ENCODE measurements at places on chromosomes 5 and 9. TPM values are rescaled to one million over a fixed set of nuclear protein-coding genes. Genes with fewer than 3 reads are reported as not detected.

- DNase-seq = no peak
Observed at GRCh38 chr9:137460363-137461315, 1.5 kb upstream of the NSMF start.

PTPN3 gene
- 26.8 TPM for polyA plus RNA-seq

DNA sequence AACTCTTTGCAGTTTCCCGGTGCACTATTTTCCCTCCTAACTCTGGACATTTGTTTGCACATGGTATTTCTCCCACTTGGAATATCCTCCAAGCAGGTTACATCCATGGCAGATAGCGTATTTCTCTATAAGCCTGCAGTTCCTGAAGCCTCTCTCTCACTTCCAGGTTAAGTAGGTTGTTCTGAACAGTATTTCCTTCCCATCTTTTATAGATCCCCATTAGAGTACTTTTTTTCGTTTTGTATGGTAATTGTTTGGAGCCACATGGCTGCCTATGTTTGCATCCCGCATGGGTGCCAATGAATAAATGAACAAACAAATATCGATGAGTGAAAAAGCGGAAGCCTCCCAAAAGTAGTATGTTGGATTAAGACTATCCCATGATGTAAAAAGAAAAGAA is 113.4 kb upstream of the IQGAP2 start:
- no peak for DNase-seq

GRCh38 chr5:76065258-76065657 is 17.9 kb upstream of the SV2C start:
- no peak for DNase-seq

GRCh38 chr5:157761690-157762621 is 18.4 kb downstream of the LSM11 start:
- no peak for DNase-seq

DNA sequence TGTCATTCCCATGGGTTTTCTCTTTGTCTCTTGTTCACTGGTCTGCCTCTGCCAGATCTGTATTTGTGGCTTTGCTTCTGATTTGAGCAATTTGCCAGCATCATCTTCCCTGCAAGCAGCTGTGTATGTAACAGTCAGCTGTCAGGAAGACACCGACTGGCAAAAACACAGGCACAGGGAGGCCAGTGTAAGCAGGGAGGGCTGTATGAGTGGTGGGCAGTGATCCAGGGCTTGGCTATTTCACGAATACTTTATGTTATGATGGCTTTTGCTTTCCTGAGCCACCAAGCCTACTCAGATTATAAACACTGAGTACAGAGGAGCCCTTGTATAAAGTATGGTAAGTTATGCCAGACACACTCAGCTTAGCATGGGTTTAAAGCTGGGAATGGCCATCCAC is 11.6 kb downstream of the BNIP1 start:
- no peak for DNase-seq

ISOC1 gene
- 37.1 TPM for polyA plus RNA-seq

ATP10B gene
- polyA plus RNA-seq = not detected

- DNase-seq = no peak
Observed at GRCh38 chr5:147912011-147912410, 5.7 kb upstream of the C5orf46 start.

GRCh38 chr5:158026304-158027031 is 167.5 kb upstream of the CLINT1 start:
- no peak for DNase-seq

- no peak for DNase-seq
Observed at GRCh38 chr5:57915536-57915935, 432.9 kb upstream of the ACTBL2 start.

IGFBPL1 gene
- not detected for polyA plus RNA-seq

IL4 gene
- not detected for polyA plus RNA-seq

DNA sequence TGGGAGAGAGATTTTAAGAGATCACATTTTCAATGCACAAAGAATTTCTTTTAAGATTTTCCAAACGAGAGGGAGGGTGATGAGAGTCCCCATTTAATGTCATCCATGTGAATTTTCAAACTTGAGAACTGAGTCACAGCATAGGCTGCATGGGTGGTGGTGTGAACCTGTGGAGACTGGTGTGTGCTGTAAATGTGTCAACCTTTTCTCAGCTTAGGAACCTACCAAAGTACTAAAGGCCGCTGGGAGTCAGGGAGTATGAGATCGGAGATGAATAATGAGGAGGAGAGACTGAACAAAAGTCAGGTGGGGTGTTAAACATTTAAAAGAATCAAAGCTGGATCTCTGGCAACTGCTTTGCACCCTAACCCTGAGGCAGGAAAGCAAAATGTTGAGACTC is 7.5 kb downstream of the ALDH1A1 start:
- DNase-seq = no peak

DNA sequence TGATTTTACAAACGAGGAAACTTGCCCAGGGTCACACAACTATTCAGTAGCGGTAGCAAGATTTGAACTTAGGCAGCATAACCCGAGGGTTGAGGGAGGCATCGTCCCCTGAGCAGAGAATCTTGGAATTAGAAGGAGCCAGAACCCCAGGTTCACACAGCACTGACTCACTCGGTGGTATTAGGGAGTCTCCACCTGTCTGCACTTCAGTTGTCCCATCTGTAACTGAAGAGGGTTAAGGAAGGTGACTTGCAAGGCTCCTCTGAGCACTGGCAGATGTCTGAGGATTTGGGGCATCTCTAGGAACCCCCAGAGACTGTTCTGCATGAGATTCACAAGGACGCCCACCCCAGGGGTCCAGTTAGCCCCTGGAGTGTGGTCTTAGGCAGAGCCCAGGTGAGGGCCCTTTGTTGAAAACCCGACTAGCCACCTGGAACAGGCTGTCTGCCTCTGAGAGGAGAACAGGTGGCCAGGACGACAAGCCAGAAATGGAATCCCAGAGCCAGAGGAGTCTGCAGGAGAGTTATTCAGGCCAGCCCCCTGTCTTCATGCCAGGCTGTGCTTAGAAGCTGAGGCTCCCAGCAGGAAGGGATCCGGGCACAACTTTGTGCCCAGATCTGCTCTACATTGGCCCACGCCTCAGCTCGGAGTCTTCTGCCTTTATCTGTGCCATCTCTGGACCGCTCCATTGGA is 50.0 kb upstream of the ORM1 start:
- DNase-seq = no peak

GPR151 gene
- not detected for polyA plus RNA-seq

- no peak for DNase-seq
Observed at GRCh38 chr9:136225366-136225747, 20.3 kb downstream of the QSOX2 start.

TAF11L10 gene
- not detected for polyA plus RNA-seq

DNA sequence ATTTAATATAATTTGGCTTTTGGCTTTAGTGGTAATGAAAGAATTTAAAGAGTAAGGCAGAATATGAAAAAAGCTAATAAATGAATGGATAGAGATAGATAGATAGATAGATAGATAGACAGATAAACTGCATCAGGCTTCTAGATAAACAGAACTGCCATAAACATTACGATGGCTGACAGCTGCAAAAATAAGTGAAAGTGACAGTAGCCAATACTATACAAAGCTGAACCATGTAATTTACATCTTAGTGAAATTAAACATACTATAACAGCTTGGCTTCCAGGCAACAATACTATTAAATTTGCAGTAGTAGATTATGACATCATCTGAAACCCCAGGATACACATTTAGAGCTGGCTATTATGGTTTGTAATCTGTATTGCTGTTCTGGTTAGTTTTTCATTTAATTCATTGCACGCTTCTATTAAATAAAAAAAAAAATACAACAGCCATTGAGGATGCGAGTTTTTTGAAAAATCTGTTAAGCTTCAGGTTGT is 1354.8 kb downstream of the PTPRD start:
- DNase-seq = no peak

DNA sequence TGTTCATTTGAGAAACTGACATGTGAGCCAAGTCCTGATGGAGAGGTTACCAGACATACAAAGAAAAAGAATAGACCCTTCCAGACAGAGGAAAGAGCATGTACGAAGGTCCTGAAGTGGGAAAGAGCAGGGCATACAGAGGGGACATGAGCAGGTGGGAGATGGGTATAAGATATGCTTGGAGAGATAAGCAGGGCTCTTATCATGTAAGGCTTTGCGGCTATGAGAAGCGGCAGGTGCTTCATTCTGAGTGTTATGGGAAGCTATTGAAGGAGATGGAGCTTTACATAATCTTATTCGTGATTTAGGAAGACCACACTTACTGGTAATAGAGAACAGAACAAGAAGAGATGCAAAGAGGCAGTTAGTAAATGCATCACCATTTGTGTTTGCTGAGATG is 417.1 kb downstream of the EBF1 start:
- DNase-seq = no peak

DNA sequence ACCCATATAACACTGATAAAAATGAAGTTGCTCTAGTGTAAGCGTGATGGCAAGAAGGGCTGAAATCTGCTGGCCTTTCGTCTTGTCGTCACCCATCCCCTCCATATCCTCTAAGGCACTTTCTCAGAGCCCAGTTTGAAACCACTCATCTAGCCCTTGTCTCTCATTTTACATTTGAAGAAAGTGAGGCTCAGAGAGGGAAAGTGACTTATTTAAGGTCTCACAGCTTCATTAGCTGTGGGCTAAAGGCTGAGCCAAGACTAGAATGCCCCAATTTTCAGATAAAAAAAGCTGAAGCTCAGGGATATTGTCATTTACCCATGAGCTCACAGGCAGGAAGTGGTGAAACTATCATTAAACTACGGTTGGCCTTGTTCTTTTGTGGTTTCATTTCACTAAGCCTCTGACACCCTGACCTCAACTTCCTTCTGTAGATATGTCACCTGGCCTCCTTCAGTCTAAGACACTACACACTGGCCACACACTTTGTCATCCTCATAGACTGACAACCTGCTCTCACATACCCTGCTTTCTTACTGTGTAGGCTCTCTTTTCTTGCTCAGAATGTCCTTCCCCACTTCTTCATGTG is 176.7 kb upstream of the DMAC1 start:
- DNase-seq = no peak

GRCh38 chr9:34954225-34954624 is 3.9 kb upstream of the PHF24 start:
- DNase-seq = no peak

DNA sequence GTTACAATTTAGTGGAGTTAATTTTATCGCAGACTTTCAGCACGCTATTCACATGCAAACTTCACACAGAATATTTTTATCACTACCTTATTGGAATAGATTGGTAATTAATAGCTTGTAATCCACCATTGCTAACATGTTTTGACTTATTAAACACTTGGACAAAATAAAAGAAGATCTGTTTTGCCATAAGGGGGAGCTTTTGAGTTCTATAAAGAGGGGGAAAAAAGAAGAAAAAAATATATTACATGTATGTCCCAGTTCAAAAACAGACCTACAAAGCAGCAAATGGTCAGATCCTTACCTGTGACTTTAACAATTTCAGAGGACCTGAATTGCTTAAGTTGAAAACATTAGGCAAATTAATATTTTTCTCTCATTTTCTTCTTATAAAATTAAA is 1.2 kb upstream of the PAPPA start:
- no peak for DNase-seq

PDE8B gene
- polyA plus RNA-seq = 0.39 TPM

RNF183 gene
- 0.07 TPM for polyA plus RNA-seq

DNA sequence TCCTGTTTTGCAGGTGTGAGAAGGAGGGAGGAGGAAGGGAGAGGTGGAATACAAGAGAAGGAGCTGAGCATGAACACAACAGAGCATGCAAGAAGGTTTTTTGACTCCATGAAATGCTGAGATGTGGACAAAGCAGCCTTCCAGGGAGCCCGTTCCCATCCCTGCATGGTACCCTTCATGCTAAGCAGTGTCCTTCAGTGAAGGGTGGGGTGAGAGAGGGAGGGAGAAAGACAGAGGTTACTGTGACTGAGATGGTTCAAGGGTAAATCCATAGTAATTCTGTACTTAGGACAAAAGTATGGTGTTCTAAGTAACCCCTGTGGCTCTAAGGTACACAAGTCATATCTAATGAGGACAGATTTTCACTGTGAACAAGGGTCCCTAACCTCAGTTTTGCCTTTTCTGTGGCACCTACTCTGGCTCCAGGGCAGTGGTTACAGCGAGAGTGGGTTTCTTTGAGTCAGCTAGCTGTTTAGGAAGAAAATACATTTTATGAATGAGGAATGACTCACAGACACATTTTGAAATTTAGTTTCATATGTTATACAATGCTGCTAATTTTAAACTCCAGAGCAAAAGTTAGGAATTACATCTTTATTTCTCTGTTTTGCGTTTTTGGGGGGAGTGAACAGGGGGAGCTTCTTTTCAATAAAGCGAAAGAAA is 184.9 kb upstream of the SLC12A2 start:
- no peak for DNase-seq

FRMPD1 gene
- polyA plus RNA-seq = 0.25 TPM

GRCh38 chr9:136997830-136998234 is 1.5 kb upstream of the CLIC3 start:
- DNase-seq = no peak

DNA sequence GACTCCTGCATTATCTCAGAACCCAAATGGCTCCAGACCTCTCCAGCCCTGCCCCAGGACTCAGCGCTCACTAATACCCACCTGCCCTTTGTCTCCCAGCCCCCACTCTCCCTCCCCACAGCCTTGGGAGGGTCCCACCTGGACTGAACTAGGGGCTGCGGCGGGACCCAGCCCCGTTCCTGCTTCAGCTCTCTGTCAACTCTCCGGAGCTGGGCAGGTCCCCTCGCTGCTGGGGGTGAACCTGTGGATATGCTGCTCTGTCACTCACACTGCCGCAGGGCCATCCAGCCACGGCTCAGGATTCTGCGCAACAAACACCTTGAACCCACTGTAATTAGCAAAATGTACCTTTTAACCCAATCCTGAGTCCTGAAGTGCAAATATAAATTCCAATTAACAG is 36.8 kb downstream of the NDUFS6 start:
- no peak for DNase-seq

DNA sequence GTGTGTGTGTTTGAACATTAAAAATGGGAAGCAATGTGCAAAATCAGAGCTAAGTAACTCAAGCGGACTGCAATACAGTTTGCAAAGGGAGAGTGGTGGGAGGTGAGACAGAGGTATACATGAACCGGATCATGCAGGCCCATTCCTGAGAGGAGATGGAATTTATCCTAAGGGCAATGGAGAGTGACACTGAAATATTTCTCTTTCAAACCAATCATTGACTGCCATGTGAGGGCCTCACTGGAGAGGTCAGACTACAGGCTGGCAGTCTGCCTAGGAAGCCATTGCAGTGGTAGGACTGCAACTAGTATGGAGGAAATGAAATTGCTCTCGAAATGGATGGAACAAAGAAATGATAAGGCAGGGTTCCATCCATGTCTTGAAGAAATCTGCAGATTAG is 34.8 kb downstream of the TNFSF15 start:
- no peak for DNase-seq

DNA sequence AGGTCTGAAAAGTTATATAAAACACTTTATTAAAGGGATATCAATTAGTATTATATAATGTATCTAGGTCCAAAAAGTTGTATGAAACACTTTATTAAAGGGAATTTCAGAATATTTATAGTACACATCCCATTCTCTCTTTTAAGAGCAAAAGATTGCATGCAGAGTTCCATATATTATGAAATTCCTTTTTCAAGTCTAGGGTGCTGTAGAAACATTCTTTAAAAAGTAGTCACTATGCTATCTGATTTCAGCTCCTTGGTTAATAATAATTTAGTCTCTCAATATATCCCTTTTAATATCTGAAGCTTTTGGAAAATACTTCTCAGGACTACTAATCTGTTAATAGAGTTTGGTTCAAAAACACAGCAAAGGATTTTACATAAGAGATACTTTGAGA is 1496.1 kb upstream of the C9orf72 start:
- no peak for DNase-seq

All from liver (tissue), 10 donors.